Stimulated activated CD4-positive, alpha-beta T cell treated with anti-CD3 and anti-CD28 coated beads, Interleukin-4, amount 100 ng/mL, for 4 hours (primary cell): ENCODE measurements at places on chromosomes 6 and 20.

GRCh38 chr6:155147958-155148663 lies 115.7 kb upstream of the CLDN20 start:
- DNase-seq: no peak

DNA sequence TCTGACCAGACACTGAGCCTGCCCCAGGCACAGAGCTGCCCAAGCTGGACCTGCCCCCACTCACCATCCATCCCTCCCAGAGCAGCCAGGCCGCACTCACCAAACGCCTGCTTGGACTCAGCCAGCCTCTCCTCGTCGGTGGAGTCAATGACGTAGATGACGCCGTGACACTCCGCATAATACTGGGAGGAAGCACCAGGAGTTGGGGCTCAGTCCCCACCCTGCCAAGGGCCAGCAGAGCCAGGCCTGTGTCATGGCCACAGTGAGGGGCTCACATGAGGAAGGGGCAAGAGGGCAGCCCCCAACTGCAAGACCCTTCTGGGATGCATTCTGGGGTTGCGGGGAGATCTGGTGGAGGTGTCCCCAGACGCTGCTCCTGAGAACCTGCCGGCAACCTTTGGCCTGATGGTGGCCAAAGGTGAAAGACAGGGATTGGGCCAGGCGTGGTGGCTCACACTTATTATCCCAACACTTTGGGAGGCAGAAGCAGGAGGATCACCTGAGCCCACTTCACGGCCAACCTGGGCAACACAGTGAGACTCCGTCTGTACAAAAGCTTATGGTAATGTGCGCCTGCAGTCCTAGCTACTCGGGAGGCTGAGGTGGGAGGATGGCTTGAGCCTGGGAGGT lies 5.6 kb downstream of the ARFRP1 start:
- no peak for DNase-seq

GRCh38 chr6:41367700-41368099 lies 32.3 kb downstream of the NCR2 start:
- DNase-seq: no peak

GRCh38 chr20:59030911-59031563 lies 1.1 kb downstream of the ATP5F1E start:
- DNase-seq: no peak

- no peak for DNase-seq
These were observed 26.7 kb downstream of the FOXO3 start for GRCh38 chr6:108587258-108588059.

GRCh38 chr6:31582230-31582643 lies at the start of gene LTB:
Gene LTB, minus strand, starts transcription at chr6:31582424. Its CDS starts 7 bp downstream, at chr6:31582417.
- peak; percentile 72 for DNase-seq

- DNase-seq: no peak
These were observed 147.1 kb upstream of the RREB1 start for GRCh38 chr6:6960571-6961251.

DNA sequence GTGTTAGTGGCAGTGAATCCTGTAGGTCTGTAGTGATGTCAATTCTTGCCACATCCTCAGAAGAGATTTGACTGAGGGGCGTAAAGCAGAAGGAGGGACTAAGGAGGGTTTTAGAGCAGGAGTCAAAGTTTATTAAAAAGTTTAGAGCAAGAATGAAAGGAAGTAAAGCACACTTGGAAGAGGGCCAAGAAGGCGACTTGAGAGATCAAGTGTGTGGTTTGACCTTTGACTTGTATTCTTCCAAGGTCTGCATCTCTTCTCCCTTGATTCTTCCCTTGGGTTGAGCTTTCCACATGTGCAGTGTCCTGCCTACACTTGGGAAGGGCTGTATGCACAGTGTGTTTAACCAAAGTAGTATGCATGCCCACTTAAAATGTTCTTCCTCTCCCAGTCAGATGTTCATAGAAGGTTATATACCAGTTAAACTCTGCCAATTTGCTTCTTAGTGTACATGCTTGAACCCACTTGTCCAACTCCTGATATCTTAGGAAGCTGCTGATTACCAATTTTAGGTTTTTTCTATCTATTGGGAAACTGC lies 627.6 kb downstream of the MMUT start:
- DNase-seq: no peak

- no peak for DNase-seq
These were observed 52.1 kb downstream of the SNX5 start for GRCh38 chr20:17916433-17916891.

DNA sequence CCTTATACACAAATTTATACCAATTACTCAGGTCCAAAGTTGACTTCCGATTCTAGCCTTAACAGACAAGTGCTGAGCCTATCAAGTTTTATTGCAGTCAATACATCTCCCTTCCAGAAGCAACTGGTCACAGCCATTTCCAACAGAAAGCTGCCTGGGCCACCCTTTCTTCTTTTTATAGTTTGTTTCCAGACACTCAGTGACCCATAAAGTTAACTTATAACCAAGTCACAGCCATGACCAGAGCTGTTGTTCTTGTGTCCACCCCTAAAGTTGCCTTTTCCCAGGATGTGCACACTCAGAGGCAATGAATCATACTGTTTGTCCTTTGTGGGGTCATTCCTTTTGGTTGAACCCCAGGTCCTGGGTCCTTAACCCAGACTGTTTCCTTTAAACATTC lies 89.9 kb downstream of the CD83 start:
- DNase-seq: no peak

DNA sequence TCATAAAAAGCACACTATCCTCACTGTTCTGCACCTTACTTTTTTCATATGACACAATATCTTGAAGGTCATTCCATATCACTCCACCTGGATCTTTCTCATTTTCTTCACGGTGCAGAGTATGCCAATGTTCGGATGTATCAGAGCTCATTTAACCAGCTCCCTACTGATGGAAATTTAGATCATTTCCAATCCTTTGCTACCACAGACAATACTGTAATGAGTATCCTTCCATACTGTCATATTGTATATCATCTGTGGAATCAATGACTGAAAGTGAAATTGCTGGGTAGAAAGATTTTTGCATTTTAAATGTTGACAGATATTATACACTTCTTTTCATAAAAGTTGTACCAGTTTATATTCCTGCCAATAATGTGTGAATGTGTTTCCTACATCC lies 2.2 kb upstream of the RAB44 start:
- DNase-seq: no peak

DNA sequence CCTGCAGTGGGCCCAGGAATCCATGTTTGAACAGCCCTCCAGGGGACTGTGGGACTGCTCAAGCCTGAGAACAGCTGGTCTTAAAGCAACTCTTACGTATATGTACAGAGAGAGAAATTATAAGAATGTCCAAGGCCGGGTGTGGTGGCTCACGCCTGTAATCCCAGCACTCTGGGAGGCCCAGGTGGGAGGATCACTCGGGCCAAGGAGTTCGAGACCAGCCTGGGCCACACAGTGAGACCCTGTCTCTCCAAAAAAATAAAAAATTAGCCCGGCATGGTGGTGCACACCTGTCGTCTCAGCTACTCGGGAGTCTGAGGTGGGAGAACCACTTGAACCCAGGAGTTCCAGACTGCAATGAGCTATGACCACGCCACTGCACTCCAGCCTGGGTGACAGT lies 134.0 kb downstream of the DTNBP1 start:
- DNase-seq: no peak

DNA sequence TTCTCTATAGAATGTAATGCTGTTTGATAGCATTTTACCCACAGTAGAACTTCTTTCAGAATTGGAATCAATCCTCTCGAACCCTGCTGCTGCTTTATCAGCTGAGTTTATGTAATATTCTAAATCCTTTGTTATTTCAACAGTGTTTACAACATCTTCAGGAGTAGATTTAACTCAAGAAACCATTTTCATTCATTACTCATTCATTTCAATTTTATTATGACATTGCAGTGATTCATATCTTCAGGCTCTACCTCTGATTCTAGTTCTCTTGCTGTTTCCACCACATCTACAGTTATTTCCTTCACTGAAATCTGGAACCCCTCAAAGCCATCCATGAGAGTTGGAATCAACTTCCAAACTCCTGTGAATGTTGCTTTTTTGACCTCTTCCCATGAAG lies 93.7 kb downstream of the ZFAND3 start:
- no peak for DNase-seq

GRCh38 chr6:156909212-156910010 lies 132.2 kb downstream of the ARID1B start:
- no peak for DNase-seq

GRCh38 chr20:21089391-21089790 lies 16.8 kb downstream of the LINC00237 start:
- no peak for DNase-seq

GRCh38 chr20:24678351-24679106 lies 209.1 kb downstream of the SYNDIG1 start:
- DNase-seq: no peak

DNA sequence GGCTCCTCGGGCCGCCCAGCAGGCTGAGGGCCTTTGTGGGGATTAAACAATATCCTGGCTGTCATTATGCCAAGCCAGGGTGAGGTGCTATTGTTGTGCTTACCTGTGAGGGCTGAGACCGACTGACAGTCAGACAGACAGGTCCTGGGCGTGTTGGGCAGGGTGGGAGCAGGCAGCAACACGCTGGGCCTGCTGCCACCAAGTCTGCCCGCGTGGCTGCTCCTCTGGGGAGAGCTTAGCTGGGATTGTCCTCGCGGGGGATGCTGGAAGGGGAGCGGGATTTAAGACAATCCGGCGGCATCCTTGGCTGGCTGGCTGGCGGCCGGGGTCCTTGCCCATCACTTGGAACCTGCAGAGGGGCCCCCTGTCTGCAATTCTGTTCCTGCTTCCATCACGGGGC lies 20.0 kb downstream of the ITPR3 start:
- no peak for DNase-seq

DNA sequence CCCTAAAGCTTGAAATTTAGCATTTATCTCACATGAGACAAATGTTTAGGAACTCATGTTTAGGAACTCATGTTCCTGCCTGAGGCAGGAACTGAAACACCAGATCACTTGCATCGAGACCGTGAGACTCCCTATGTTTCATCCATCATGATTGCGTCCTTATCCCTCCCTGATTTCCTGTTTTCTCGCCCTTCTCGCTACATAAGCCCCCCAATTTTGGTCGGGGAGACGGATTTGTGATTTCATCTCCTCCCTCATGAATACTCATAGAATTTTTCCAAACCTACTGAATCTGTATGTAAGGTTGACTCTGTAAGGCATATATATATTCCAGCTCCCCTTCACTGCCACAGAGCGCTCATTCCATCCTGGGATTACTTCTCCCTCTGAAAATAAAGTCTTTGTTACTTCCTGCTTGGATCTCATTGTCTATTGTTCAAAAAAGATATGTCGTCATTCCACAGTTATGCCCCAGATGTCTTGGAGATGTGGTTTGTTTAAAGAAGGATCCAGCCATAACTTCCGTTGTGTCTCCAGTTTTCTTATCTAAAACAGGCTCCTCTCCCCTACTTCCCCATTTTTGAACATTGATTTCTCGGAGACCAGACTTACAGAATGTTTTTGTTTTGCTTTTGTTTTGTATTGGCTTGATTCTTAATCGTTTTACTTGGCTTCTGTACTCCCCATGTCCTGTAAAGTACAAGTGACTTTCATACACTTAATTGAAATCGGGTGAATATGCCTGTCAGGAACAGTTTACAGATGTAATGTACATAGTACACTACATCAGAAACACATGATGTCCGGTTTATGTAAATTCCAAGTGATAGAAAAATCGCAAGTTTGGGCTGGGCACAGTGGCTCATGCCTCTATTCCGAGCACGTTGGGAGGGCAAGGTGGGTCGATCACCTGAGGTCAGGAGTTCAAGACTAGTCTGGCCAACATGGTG lies 118.7 kb downstream of the HFE start:
- DNase-seq: no peak

DNA sequence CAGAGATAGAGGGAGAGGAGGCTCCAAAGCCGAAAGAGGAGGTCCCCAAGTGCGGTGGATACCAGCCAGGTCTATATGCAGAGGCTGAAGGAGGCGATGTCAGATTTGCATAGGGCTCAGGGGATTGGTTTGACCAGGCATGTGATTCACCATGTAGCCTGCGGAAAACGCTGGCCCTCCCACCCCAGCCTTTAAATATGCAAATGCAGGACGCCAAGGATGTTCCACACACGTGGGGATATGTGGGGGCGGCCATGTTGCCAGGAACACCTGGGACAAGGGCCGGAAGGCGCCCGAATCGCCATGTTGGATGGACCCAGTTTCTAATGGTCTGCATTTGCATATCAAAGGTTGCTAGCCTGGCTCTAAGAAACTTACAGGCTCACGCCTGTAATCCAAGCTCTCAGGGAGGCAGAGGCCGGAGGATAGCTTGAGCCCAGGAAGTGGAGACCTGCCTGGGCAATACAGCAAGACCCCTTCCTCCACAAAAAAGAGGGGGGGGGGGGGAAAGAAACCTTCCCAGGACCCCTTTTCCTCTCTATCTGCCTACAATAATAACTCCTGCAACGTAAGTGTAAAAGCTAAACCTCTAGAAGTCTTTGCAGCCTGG lies 110.5 kb downstream of the TULP4 start:
- no peak for DNase-seq

- DNase-seq: no peak
These were observed 39.2 kb upstream of the B3GAT2 start for GRCh38 chr6:70996106-70996505.

DNA sequence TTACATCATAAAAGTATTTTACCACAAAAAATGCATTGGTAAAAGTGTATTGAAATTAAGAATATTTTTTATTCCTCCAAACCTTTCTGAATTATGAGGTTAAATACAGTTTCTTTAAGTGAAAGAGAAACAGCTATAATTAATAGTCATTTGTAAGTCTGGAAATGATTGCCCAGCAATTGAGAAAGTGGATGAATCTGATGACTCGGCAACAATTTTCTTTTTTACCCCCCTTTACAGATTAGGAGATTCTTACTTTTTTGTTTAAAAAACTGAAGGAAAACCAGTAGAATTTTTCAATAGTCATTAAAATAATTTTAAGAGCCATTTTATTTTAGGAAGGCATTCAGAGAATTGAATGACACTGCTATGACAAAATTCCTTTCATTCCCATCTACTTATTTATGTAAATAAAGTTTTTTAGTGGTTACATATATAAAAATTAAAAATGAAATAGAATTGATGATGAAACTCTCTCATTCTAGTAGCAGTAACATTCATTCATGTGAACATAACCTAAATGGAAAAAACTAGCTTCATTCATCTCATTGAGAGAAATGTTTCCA lies 169.6 kb upstream of the PRND start:
- no peak for DNase-seq

GRCh38 chr6:92339936-92340640 lies 1079.3 kb downstream of the EPHA7 start:
- no peak for DNase-seq

- DNase-seq: no peak
These were observed 6.5 kb upstream of the C6orf136 start for GRCh38 chr6:30640481-30640880.

- DNase-seq: no peak
These were observed 3.9 kb upstream of the PRDM13 start for GRCh38 chr6:99602520-99603420.

GRCh38 chr6:101482606-101483005 lies 89.1 kb downstream of the GRIK2 start:
- no peak for DNase-seq

- DNase-seq: no peak
These were observed 482.7 kb upstream of the JARID2 start for GRCh38 chr6:14763139-14763538.
